ENCODE measurements at places on chromosomes 4 and X. TPM values are rescaled to one million over a fixed set of nuclear protein-coding genes. Genes with fewer than 3 reads are reported as not detected.

DNA sequence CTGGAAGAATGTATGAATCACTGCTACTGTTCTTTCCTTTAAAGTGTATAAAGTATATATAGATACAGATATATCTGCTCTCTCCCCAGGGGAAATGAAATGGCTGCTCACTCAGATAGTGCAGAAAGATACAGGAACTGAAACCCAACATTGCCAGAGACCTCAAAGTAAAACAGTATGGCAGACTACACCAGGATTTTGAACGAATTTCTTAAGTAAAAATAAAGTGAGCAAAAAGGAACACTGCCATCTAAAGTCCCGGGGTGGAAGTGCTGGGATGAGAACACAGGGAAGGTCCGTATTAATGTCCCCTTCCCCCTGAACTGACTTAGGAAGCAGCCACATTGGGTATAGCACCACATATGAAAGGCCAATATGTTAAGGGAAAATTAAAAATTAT, 93.4 kb downstream of the TMA16 start:
- DNase-seq: no peak

DNA sequence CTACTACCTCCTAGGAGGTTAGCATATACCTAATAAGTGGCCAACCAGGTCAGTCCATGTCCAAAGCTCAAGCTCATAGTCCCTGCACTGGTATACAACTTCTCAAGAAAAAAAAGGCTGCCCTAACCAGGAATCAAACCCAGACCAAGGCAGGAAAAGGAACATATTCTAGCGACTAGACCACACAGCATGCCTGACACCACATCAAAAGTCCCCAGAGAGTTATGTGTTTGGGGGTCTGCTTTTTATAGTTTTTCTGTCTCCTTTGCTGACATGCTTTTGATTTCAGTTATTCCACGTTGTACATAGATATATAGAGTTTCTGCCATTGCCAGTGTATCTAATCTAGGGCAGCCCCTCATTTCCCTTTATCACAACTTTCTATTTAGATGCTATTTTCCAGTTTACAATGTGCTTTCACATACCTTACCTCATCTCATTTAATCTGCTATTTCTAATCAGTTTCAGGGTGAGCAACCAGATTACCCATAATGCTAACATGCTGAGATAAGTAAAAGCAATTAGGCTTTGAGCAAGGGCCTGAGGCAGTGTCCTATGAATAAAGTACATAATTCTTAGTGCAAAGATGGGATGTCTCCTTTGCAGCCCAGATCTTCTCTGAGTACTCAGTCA, 17.8 kb downstream of the ARHGEF6 start:
- no peak for DNase-seq

DNA sequence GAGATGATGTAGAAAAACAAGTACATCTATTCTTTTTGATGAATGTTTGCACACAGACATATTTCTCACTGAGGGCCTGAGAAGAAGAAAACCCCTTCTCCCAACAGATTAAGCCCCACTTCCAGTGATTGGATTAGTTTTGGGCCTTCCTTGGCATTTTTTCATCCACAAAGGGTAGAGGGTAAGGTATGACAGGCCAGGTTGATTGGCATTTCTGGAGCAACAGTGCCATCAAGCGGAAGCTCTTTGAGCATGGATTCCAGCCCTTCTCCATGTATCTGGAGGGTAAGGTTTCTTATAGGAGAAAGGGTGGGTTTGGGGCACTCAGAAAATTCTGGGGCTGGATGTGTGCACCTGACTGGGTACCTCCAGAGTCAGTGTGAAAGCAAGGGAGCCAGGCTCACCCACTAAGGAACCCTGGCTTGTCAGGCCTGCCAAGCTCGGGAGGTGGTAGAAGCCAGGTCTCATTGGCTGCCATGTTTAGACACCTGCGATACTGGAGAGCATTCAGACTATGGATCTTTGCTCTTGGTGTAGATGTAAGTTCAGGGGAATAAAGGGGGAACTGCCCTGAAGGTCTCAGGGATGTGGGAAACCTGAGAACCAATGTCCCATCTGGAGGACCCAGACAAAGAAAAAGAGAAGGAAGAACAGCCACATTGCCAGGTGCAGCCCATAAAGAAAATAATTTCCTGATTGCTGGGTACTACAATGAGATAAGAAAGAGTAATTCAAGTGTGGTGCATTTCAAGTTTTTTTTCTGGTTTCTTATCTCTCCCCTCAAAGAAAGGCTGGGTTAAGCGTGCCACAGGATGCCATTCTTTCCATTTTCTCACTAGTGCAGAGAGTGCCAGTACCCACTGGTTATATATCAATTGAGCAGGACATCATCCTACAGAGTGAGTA, 222.3 kb upstream of the AGTR2 start:
- DNase-seq: no peak

DNA sequence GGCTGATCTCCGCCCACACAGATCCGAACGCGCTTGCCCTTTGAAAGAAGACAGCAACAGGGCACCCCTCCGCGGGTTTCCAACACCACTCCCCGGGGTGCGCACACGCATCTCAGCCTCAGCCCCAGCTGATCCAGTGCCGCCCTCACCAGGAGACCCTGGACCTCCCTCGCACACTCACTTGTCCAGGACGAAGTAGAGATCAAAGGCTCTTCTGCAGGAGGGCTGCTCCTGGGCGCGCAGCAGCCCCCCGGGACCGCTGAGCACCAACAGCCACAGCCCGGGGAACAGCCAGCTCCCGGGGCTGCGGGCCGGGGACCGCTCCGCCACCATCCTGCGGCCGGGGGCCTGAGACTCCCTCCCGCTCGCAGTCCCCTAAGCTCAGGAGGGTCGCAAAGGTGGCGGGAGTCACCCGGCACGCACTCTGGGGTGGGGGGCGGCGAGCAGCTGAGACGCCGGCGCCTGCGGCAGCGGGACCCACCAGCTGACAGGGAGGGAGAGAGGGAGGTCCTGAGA, 743 bp downstream of the ANTXR2 start:
- no peak for DNase-seq

GRCh38 chr4:77994194-77994721, 62.9 kb upstream of the FRAS1 start:
- peak; percentile 57 for DNase-seq

DNA sequence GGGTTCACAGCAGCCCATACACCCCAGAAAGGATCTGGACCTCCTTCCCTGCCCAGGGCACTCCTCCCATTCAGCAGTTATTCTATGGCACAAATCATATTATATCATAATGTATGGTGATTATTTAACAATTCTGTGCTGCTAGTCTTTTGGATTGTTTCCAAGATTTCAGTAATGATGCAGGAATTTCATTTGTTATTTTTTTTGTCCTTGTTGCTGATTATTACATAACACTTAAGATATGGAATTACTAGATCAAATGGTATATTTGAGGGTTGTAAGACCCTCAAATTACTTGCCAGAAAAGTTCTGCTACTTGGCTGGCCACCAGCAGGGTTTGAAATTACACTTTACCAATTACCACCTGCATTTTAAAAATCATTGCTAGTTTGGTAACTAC, 36.4 kb downstream of the QDPR start:
- DNase-seq: no peak

DNA sequence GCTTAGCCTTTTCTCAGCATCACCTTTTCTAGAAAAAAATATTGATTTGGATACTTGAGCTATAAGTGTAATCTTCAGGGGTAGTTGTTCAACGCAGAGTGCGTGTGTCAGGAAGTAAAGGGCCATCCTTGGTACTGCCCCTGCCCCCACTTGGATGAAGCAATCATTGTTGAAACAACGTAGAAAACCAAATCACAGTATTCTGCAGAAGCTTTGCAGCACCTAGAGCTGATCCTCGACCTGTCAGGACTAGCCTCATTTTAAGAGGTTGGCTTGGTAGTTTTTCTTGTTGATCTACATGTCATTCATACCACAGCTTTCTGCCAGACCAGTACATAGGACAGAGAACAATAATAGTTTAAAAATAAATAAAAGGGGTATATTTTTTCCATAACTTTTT, 65.3 kb upstream of the MYOZ2 start:
- no peak for DNase-seq

GRCh38 chr4:106418444-106418843, 49.9 kb upstream of the GIMD1 start:
- DNase-seq: no peak

DNA sequence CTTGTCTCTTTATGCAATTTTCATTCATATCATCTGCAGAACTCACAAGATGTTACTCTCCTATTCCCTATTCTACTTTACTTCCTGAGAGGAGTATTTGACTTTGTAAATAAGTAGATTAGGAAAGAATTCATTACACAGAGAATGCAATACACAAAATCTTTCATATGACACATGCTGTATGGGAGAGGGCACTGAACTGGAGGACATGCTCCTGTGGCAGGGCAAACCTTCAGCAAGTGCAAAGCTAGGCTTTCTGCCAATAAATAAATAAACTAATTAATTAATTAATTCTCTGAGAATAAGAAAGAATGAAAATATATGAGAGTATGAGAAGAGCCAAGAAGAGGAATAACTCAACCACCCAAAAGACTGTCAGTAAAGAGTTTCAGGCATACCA, 33.9 kb downstream of the THAP9 start:
- no peak for DNase-seq

- no peak for DNase-seq
These were observed at the start of gene BTK for GRCh38 chrX:101385795-101386541. TSS of gene BTK (minus strand) at chrX:101386191. CDS start at chrX:101375284, 10,907 bp downstream.

GRCh38 chr4:121728066-121728465, 31.3 kb upstream of the ANXA5 start:
- no peak for DNase-seq

GRCh38 chrX:7351926-7352325, 204.0 kb upstream of the PUDP start:
- DNase-seq: no peak

- DNase-seq: no peak
These were observed 336.9 kb upstream of the TRAM1L1 start for GRCh38 chr4:117422297-117422696.

- no peak for DNase-seq
These were observed 11.1 kb downstream of the MAEA start for GRCh38 chr4:1300466-1301455.

DNA sequence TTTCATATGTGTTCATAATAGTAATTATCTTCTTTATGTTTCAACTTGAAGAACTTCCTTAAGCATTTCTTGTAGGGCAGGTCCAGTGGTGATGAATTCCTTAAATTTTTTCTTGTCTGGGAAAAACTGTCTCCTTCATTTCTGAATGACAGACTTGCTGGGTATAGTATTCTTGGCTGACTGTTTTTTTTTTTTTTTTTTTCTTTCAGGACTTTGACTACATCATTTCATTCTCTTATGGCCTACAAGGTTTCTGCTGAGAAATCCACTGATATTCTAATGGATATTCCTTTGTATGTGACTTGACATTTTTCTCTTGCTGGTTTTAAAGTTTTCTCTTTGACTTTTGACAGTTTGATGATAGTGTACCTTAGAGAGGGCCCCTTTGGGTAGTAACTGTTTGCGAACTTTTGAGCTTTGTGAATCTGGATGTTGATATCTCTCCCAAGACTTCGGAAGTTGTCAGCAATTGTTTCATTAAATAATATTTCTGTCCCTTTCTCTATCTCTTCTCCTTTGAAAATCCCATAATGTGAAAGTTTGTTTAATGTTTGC, 54.2 kb downstream of the EDA start:
- no peak for DNase-seq

- DNase-seq: no peak
These were observed 82.9 kb downstream of the PDK3 start for GRCh38 chrX:24547961-24548360.

DNA sequence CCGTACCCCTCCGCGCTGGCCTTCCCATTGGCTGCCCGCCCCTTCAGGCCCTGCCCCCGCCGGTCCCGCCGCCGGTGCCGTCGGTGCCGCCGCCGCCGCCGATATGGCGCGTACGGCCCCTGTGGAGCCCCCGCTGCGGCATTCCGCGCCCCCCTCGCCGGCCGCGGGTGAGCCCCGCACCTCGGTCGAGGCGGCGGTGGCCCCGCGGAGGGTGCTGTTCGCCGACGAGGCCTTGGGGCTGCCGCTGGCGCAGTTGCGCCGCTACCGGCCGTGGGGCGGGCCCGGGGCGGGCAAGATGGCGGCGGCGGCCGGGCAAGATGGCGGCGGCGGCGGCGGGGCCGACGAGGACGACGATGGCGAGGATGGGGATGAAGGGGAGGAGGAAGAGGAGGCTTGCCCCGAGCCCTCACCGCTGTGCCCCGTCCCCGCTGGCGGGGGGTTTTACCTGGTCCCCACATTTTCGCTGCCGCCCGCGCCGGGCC, at the start of gene PPP1R3F:
Gene PPP1R3F, plus strand, starts transcription at position 27 of the 482 bp plus-strand sequence. Its CDS starts 77 bp downstream, at position 104.
- DNase-seq: no peak

DNA sequence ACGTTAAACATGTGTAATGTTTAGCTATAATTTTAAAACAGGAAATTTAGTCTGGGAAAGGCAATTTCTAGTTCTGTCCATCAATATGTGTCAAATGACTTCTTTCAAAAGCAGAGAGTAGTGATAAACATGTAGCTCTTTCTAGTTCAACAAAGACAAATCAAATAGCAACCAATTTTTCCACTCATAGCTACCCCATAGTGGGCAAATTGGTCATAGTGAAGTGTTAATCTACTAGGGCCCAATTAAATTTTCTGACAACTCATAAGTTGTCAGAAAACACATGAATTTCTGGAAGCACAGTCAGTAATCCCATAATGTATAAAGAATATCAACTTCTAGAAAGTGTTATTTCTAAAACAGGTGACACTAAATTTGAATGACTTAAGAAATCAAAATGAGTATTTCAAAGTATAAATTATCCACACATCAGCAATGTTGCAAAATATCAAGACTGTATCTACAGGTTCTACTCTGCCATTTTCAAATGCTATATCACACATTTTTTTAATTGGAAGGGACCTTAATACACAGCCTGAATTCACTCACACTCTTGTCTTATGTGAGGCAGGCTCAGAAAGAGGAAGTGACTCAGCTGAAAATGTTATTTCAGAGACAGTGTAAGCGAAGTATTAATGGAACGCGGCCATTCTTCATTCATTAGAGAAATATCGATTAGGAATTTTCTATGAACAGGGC, 7.7 kb downstream of the OCIAD2 start:
- no peak for DNase-seq

The MAGED4 gene
- polyA plus RNA-seq: 13.1 TPM

The RIPPLY1 gene
- polyA plus RNA-seq: not detected

The SHROOM4 gene
- 0.59 TPM for polyA plus RNA-seq

The PRSS12 gene
- 139 TPM for polyA plus RNA-seq

The MORF4L2 gene
- polyA plus RNA-seq: 479 TPM

The HHIP gene
- 0.87 TPM for polyA plus RNA-seq

The CLTRN gene
- polyA plus RNA-seq: 0.21 TPM

The SLC25A5 gene
- polyA plus RNA-seq: 292 TPM

The POLN gene
- 0.91 TPM for polyA plus RNA-seq

All from BJ (cell line).